ENCODE measurements at places on chromosomes 7 and 10.

- no peak for DNase-seq
These were observed 1071.1 kb downstream of the XPNPEP1 start for GRCh38 chr10:108852211-108852610.

DNA sequence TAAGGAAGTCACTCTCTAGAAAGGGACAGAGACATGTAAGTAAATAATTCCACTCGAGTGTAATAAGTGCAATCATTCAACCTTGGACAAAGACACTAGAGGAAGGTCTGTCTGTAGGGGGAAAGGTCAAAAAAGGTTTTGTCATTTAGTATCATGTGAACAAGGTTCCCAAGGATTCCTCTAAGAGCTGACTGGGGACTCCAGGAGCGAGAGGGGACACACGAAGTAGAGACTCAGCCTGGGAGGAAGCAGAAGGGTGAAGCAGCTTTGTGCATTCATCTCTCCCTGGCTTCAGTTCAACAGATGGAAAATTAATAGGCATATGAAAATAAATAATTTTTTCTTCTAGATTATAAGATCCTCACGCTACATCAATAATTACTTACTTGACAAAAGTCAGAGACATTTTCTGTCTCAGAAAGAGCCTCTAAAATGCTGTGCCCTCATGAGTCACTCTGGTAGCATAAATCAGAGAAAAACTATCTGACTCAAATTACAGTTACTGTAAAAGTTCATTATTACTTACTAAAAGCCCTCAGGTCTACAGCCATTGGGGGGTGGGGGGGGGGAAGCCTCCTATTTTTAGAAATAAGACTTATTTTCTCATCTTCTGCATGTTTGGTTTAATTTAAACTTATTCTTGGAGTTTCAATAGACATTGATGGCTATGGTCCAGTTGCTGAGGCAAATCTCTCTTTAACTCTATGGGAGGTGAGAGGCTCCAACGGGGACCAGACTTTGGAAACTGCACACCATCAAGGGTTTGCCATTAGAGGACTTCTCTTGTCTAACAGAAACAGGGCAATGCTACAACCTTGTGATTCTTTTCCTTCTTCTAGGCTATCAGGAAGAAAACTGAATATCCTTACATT, 275.1 kb upstream of the KLF14 start:
- no peak for DNase-seq

DNA sequence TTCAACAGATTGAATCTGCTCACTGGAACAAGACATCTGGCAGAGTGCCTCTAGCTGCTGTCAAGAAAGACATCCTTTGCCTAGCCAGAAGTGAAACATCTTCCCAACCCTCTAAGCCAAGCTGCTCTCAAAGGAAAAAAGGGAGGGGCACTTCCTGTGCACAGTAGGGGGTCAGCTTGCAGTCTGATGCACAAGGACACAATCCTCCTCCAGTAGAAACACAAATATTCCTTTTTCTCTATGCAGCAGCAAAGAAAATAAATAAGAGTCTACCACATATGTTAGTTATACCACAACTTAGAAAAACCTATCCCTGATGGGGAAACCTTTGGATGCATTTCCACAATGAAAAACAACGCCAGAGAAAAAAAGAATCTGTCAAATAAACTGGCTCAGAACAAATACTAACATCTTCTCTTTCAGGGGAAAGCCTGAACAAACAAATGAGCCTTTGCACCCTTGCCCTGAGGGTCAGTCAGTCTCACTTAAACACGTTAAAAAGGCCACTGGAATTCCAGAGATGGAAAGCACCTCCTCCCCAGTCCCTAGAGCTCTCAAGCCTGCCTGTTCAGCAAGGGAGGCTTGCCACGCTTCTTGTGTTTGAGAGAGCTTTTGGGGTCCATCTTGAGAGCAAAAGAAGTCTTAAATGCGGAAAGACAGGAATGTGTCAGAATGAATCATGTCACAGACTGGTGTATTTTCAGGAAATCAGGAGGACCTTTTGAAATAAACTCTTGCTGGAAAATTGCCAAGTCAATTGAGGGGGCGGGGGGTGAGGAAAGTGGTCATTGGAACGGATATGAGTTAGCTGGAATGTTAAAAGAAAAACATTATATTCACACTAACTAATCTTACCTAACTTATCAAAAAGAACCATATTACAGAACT, 7.5 kb downstream of the LAMB1 start:
- no peak for DNase-seq

DNA sequence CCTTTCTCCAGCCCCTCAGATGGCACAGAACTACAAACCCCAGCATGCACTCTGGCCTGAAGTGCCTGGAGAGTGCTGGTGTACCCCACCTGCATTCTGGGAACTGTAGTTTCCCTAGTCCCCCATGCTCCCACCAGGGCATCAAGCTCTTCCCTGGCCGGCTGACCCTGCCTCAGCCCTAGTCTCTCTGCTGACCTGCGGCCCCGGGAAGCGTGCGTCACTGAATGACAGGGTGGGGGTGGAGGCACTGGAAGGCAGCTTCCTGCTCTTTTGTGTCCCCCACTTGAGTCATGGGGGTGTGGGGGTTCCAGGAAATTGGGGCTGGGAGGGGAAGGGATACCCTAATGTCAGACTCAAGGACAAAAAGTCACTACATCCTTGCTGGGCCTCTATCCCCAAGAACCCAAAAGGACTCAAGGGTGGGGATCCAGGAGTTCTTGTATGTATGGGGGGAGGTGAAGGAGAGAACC, 2.1 kb downstream of the NOS3 start:
- DNase-seq = no peak

GRCh38 chr7:35314354-35314753, 60.5 kb upstream of the TBX20 start:
- DNase-seq = no peak

GRCh38 chr7:20444030-20444800, 113.5 kb downstream of the ITGB8 start:
- no peak for DNase-seq

GRCh38 chr10:118742782-118743181, 12.0 kb downstream of the CACUL1 start:
- DNase-seq = peak; percentile 55

Measured in AG04450 (cell line).